ENCODE measurements at places on chromosomes 2 and 18.

- DNase-seq = peak; percentile 7
These were observed 37.5 kb upstream of the ANXA4 start for GRCh38 chr2:69704446-69704845.

- DNase-seq = no peak
These were observed 138.6 kb downstream of the B3GNT2 start for GRCh38 chr2:62334440-62335058.

DNA sequence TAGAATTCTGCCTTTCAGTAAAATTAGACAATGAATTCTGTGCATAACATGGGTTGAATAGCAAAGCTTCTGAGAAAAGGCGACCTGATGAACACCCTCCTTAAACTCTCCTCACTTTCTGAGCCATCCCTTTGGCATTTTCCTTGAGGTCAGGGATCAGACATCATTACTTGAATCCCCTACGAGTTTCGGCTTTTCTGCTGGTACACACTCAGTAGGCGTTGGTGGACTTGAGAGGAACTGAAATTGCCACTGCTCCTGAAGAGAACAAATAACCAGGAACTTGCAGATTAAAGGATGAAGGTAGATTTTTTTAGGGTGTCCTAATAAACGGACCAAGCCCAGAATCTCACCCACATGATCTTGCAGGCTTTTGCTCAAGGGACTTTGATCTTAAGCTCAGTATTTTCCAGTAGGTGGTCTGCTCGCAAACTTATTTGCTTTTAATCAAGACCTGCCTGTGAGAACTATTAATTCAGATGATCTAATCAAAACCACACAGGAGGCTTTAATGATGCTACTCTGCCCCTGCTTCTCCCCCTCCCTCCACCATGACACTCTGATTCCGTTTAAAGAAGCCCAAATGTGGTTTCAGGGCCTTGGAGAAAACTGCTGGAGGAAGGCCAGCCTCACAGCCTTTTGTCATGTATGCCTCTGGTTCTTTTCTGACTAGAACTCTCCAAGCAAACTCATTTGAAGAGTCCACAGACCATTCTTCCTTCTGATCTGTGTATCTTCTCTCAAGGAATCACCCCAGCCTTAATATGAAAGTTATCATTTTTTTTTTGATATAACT lies 124.9 kb downstream of the PRKCE start:
- no peak for DNase-seq

- DNase-seq = peak; percentile 13
These were observed 42.4 kb upstream of the MTIF2 start for GRCh38 chr2:55311444-55311870.

- DNase-seq = no peak
These were observed 261.8 kb upstream of the CYRIA start for GRCh38 chr2:16927398-16927797.

DNA sequence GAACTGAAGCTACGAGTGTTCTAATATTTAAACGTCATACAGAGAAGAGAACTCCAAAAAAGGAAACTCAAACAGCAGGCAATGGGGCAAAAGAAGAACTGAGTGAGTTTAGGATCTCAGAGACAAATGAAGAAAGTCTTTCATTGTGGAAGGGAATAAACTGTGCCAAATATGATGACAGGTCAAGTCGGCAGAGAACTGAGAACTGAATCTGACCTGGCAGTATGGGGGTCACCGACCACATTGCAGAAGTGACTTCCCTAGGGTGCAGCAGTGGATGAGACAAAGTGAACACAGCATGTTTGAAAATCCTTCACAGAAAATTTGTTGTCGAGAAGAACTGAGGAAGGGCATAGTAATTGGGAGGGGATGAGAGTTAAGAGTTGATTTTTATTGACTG lies 55.9 kb downstream of the TTC21B start:
- DNase-seq = no peak

- DNase-seq = no peak
These were observed 91.3 kb downstream of the SPATS2L start for GRCh38 chr2:200397785-200398184.

DNA sequence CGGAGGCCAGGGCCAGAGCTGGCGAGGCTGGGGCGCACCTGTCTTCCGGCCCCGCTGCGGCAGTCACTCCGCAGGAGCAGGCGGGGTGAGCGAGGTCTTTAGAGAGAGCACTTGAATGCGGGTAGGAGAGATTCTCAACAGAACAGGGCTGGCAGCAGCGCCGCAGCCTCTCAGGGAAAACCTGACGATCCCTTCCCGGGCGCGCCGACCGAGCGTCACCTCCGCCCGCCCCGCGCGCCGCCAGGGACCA lies 526 bp downstream of the PRKRA start:
- no peak for DNase-seq

GRCh38 chr2:128440666-128441340 lies 122.1 kb upstream of the HS6ST1 start:
- no peak for DNase-seq

DNA sequence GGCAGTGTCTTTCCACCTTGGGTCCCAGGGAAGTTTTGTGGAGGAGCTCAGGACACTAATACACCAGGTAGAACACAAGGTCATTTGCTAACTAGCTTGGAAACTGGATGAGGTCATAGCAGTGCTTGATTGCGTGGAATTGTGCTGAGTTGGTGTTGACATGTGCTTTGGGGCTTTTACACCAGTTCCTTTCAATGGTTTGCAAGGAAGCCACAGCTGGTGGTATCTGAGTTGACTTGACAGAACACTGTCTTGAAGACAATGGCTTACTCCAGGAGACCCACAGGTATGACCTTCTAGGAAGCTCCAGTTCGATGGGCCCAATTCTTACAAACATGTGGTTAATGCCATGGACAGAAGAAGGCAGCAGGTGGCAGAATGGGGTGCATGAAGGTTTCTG lies 5.9 kb downstream of the CTLA4 start:
- no peak for DNase-seq

GRCh38 chr2:36456227-36457175 lies 100.9 kb downstream of the CRIM1 start:
- DNase-seq = no peak

DNA sequence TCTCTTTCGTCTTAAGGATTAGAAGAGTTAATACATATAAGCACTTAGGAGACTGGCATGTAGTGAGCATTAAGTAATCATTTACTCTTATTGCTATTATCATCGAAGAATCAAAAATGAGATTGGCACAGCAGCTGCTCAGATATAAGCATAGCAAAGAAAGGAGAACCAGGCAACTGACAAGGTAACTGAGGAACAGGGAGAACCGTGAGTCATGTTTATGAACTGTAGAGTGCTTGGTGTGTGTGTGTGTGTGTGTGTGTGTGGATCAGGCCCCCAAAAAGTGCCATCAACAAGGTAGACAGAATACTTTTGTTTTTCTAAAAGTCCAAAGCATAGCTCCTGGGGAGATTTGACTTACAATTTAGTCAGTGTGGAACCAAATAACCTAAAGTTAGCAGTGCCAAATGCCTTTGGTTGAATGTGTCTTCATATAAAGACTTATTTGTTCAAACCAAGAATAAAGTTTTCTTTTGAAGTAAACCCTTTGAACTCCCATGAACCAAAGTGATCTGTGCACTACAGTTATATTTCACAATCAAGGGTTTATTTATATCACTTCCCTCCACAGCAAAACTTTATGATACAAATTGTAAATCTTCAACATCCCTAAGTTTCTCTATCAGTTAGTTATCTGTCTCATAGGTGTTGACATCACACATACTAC lies 660.6 kb downstream of the NYAP2 start:
- no peak for DNase-seq

GRCh38 chr18:23225503-23225902 lies 90.2 kb downstream of the CABLES1 start:
- no peak for DNase-seq

DNA sequence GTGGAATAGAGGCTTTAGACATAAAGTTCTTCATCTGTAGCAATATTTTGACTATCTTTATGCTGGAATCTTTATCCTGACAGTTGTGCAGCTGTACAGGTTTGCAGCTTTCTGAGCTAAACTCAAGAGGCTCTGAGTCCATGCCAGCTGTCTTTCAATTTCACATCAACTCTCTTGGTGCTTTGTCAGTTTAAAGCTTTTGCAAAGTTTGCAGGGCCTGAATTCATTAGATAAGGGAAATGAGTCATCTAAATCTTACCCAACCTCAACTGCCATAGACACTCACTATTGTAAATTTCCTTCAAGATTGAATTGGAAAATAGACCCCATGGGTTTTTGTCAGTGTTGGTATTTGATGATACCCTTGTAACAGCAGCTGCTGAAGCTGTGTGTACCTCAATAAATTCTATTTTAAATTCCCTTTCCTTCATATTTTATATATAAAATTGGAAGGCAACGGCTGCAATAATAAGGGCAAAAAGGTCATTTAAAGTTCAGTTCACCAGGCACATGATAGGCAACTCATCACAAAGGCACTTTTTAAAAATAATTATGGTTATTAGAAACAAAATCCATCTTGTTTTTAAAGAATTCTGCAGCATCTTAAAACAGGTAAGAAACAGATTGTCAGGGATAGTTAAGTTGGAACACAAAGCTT lies 169.9 kb upstream of the SLC39A10 start:
- DNase-seq = peak; percentile 96

- DNase-seq = no peak
These were observed at the start of gene NEUROD1 for GRCh38 chr2:181680055-181680936. NEUROD1 (minus strand) TSS chr2:181680517; CDS start chr2:181678860, 1,657 bp downstream.

DNA sequence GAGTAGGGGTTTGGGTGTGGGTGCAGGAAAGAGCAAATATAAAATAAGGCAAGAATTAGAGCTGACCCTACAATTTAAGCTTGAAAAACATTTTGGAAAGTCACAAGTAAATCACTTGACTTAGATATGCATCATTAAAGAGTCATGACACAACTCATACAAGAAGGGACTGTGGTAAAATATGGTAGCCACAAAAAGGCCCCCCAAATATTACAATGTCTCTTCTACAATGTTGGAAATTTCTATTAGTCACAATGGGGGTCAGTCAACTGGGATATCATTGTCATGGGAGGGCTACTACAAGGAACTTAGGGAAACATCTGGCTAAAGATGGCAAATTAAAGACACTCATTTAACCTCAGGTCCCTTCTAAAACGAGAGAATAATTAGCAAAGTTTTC lies 15.7 kb upstream of the SERPINB2 start:
- no peak for DNase-seq

- peak; percentile 39 for DNase-seq
These were observed 578 bp downstream of the IWS1 start for GRCh38 chr2:127525691-127526131.

DNA sequence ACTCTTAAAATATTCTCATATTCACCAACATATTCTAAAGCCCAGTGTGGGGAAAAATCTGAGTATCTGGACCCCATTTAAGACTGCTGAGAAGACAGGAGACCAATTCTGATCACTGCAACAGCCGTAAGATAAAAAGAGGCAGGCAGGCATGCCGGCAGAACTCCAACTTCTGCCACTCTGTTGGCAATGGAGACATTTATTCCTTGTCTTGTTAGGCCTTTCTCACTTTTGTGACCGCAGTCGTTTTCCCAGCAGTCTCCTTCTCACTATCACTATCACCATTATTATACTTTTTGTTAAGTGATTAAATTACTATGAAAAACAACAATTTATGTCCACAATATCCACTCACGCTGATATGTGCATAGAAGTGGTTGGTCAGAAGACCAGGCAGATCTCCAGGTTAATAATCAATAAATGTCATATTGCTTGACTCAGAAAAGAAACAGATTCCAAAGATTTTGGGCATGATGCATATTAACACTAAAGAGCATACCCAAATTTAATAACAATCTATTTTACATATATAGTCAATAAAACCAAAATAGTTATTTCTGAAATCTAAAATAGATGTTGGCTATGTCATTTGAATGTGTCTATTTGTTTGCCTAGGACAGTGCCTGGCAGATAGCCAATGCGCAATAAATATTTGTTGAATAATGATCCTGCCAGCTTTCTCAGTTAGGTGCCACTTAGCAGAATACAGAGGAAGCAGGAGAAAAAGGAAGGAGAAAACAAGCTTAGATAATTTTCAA lies 38.2 kb downstream of the SESTD1 start:
- no peak for DNase-seq

DNA sequence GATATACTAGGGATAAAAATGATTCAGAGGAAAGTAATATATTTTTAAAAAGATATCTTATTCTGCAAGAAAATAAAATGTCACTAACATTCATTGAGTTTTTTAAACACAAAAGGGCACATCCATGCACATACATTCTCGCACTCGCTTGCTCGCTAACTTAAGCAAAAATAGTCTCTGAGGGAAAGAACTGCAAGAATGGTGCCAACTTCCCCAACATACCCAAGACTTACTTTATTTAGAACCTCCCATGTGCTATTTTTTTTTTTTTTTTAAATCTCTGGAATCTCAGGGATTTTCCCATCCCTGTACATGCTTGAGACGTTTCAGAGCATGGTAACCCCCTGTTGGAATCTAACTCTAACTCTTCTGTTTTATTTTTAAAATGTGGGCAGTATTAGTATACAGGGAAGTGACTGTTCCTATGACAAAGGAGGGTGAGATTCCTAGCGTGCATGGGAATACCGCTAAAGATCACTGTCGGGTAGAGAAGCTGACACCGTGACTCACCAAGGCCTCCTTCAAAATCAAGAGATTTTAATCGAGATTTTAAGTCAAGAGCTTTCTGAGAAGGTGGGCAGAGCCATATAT lies 187.9 kb upstream of the ZEB2 start:
- no peak for DNase-seq

- no peak for DNase-seq
These were observed 432.4 kb upstream of the MYT1L start for GRCh38 chr2:2763351-2764000.

DNA sequence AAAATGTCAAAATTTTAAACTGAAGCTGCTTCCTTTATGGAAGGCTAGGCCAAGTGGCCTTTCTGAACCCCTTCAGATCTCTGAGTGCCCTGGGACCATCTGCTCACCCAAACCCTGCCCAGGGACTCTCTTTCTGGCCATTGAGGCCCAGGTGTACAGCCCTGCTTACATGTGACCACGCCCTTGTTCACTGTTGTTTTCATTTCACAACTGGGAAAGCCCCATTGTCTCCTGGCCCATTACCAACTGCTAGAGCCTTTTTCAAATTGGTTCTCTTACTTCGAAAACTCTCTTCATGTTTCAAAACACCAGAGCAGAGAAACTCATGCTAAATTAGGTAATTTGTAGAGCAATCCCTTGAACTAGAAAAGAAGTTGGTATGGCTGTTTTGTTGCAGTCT lies 219.5 kb upstream of the TANK start:
- no peak for DNase-seq

GRCh38 chr2:97997784-97998392 lies 2.1 kb upstream of the TMEM131 start:
- no peak for DNase-seq

DNA sequence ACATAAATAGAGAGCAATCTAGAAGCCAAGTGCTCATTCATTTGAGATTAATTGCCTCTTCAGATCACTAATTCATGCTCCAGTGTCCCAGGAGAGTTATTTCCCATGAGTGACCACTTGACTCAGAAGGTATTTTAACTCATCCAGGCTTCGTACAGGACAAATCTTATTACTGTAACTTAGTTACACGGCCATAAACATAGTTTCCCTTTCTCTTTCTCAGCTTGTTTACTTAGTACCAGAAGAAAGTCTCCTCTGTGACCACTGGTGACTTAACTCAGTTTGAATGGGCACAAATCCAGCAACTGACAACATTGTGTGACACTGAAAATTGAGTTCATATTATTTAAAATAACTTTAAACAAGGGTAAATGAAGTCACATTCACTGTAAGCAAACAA lies 25.3 kb downstream of the MMADHC start:
- DNase-seq = no peak

- no peak for DNase-seq
These were observed 327.6 kb downstream of the CYRIA start for GRCh38 chr2:16338026-16338425.
